ENCODE measurements at places on chromosomes 3 and 15.
A peak's percentile ranks its signal among the peaks of the same experiment; 100 is the strongest.

DNA sequence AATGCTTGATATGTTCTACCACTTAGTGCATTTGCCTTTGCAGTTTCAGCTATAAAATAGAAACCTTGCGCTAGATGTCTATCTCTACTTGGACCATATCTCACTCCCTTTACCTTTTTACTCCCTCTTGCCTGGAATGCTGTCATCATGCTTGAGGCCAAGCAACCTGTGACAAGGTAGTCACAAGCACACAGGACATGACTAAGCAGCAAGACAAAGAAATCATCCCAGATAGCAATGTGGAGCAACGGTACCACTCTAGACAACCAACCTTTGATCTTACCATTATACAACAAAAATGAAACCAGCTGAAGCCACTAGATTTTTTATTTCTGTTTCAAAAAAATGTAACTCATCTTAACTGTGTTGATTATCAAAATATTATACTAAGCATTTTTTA, 50.5 kb upstream of the SPSB4 start:
- peaks cover 16% of the 10 kb centered on the region for H3K27me3 ChIP-seq
- no peak overlapping the region for H3K27ac ChIP-seq
- H3K4me1 ChIP-seq, result peaks cover 5% of the 10 kb centered on the region
- no peaks in the 10 kb centered on the region for H3K36me3 ChIP-seq

DNA sequence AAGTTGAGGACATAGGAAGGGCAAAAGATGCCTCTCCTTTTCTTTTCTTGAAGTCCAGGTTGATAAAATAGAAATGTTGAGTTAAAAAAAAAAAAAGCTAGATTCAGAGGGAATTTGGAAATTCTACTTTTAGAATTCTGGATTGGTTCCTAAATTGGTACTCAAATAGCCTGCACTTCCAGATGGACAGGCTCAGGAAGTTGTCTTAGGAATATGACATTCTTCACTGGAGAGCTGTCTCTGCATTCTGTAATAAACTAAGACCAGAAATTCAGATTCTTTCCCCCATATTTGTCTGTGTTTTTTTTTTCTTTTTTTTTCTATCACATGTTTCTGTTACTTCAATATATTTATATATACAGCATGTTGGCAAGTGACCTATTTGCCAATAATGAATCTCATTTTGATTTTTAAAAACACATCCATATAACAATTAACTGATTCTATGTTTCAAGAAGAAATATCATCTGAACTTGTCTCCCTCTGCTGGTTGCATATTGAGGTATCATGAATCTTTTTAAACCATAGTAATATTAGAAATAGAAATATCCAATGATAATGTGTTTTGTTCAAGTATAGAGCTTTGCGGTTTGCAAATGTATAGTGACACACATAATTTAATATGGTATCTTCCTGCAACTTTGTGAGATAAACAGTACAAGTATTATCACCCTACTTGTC, 8.5 kb upstream of the LSAMP start:
- no peak overlapping the region for H3K4me3 ChIP-seq
- no peaks in the 10 kb centered on the region for H3K4me1 ChIP-seq
- no peak overlapping the region for H3K27ac ChIP-seq
- H3K36me3 ChIP-seq, result no peaks in the 10 kb centered on the region
- DNase-seq, result no peak

- no peaks in the 10 kb centered on the region for H3K4me1 ChIP-seq
- no peak overlapping the region for H3K27ac ChIP-seq
- no peak for DNase-seq
- no peaks in the 10 kb centered on the region for H3K27me3 ChIP-seq
Measured at GRCh38 chr3:17138246-17139039, 253.7 kb downstream of the PLCL2 start.

GRCh38 chr3:7721869-7722268, 779.8 kb upstream of the LMCD1 start:
- DNase-seq, result no peak
- no peaks in the 10 kb centered on the region for H3K4me1 ChIP-seq
- no peaks in the 10 kb centered on the region for H3K36me3 ChIP-seq
- H3K27me3 ChIP-seq, result no peaks in the 10 kb centered on the region
- no peak overlapping the region for H3K27ac ChIP-seq

GRCh38 chr3:46948830-46949671, 27.5 kb downstream of the CCDC12 start:
- H3K27me3 ChIP-seq, result no peaks in the 10 kb centered on the region
- no peak for DNase-seq
- peaks cover 4% of the 10 kb centered on the region for H3K36me3 ChIP-seq
- peak overlapping the region; percentile 100 for H3K27ac ChIP-seq

- H3K36me3 ChIP-seq, result peaks cover 4% of the 10 kb centered on the region
- peaks cover 65% of the 10 kb centered on the region for H3K27me3 ChIP-seq
- H3K4me1 ChIP-seq, result peaks cover 5% of the 10 kb centered on the region
- no peak for DNase-seq
- no peak overlapping the region for H3K4me3 ChIP-seq
Measured at GRCh38 chr3:139537795-139538621, 1.5 kb downstream of the RBP1 start.

- H3K27ac ChIP-seq, result no peak overlapping the region
- no peaks in the 10 kb centered on the region for H3K36me3 ChIP-seq
- no peak overlapping the region for H3K4me3 ChIP-seq
- no peaks in the 10 kb centered on the region for H3K4me1 ChIP-seq
- no peaks in the 10 kb centered on the region for H3K27me3 ChIP-seq
Measured at GRCh38 chr3:182052332-182052731, 340.6 kb downstream of the SOX2 start.

DNA sequence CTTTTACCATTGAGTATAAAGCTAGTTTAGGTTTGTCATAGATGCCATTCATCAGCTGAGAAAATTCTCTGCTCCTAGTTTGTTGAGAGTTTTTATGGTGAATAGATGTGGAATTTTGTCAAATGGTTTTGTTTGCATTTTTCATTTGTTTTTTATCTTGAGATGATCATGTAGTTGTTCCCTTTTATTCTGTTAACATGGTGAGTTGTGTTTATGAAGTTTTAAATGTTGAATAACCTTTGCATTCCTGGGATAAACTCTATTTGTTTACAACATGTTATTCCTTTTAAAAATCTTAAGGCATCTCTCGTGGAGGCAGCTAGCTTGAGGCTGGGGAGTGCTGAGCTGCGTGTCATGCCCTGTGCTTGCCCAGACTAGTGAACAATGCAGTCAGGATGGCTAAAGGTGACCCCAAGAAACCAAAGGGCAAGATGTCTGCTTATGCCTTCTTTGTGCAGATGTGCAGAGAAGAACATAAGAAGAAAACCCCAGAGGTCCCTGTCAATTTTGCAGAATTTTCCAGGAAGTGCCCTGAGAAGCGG, 48.5 kb downstream of the ANAPC13 start:
- DNase-seq, result no peak
- no peak overlapping the region for H3K27ac ChIP-seq
- no peaks in the 10 kb centered on the region for H3K4me1 ChIP-seq
- peaks cover 48% of the 10 kb centered on the region for H3K27me3 ChIP-seq

- H3K27me3 ChIP-seq, result peaks cover 4% of the 10 kb centered on the region
- H3K27ac ChIP-seq, result peak overlapping the region; percentile 16
- no peak for DNase-seq
- peaks cover 4% of the 10 kb centered on the region for H3K4me1 ChIP-seq
- H3K4me3 ChIP-seq, result no peak overlapping the region
Measured at GRCh38 chr15:79811406-79812405, 85.1 kb downstream of the MTHFS start.

DNA sequence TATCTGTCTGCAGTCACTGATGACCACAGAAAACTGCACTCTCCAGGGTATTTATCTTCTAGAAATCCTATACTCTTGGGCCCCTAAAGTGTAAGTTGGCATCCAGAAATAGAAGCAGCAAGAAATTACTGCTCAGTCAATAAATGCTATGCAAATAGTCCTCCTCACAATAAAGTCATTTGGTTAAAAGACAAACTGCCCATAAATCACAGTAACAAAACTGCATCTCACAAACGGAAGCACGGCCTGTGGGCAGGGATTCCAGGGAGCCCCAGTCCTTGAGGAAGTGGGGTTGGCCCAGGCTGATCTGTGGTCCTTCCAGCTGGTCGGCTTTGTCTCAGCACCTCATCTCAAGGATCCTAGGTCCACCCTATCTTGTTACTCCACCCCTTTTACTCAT, 29.7 kb upstream of the SPATA12 start:
- no peak overlapping the region for H3K27ac ChIP-seq
- no peak for DNase-seq
- H3K27me3 ChIP-seq, result peaks cover 6% of the 10 kb centered on the region
- H3K4me3 ChIP-seq, result no peak overlapping the region
- no peaks in the 10 kb centered on the region for H3K4me1 ChIP-seq

GRCh38 chr15:48175126-48175525, 3.0 kb downstream of the MYEF2 start:
- DNase-seq, result no peak
- H3K36me3 ChIP-seq, result no peaks in the 10 kb centered on the region
- peaks cover 8% of the 10 kb centered on the region for H3K27me3 ChIP-seq
- peaks cover 10% of the 10 kb centered on the region for H3K4me1 ChIP-seq
- H3K4me3 ChIP-seq, result no peak overlapping the region

GRCh38 chr3:119624002-119624720, 26.5 kb downstream of the PLA1A start:
- H3K27ac ChIP-seq, result peak overlapping the region; percentile 47
- H3K4me3 ChIP-seq, result no peak overlapping the region
- peaks cover 31% of the 10 kb centered on the region for H3K4me1 ChIP-seq
- no peaks in the 10 kb centered on the region for H3K36me3 ChIP-seq
- H3K27me3 ChIP-seq, result peaks cover 2% of the 10 kb centered on the region

DNA sequence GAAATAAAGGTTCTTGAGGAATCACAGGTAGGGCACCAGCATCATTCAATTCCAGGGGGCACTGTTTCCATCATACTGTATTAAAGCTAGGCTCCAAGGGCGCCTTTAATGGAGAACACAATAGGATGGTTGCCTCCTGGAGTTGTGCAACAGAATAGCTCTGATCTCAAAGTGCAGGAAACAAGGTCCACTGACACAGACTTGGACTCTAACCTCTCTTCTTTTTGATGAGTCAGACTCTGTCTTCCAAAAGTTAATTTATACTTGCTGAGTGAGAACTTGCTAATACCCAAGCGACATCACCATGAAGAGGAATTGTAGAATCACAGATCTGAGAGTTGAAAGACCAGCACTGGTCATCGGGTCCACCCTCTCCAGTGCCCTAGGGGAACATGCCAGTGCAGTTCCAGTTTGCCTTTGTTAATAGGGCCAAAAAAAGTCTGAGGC, 94.4 kb upstream of the PHLDB2 start:
- no peak for DNase-seq
- no peak overlapping the region for H3K27ac ChIP-seq
- no peak overlapping the region for H3K4me3 ChIP-seq
- H3K4me1 ChIP-seq, result no peaks in the 10 kb centered on the region
- no peaks in the 10 kb centered on the region for H3K36me3 ChIP-seq
- no peaks in the 10 kb centered on the region for H3K27me3 ChIP-seq

DNA sequence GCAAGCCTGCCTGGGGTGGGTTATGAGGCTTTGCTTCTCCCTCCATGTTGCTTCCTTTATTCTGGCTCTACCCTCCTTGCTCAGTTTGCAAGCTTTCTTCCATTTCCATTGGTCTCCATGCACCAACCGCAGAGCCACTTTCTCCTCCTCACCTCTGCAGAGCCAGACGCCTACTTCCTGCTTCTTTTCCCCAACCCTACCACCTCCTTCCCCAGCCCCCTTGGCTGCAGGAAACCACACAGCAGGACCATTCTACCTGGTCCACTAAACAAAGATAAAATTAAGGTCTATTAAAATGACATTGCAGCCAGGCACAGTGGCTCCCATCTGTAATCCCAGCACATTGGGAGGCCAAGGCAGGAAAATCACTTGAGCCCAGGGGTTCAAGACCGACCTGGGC, 10.0 kb upstream of the CAV3 start:
- no peaks in the 10 kb centered on the region for H3K27me3 ChIP-seq
- no peak overlapping the region for H3K4me3 ChIP-seq
- H3K27ac ChIP-seq, result no peak overlapping the region
- no peaks in the 10 kb centered on the region for H3K4me1 ChIP-seq
- H3K36me3 ChIP-seq, result no peaks in the 10 kb centered on the region
- DNase-seq, result no peak

- peaks cover 2% of the 10 kb centered on the region for H3K36me3 ChIP-seq
- peaks cover 8% of the 10 kb centered on the region for H3K4me1 ChIP-seq
- H3K27ac ChIP-seq, result no peak overlapping the region
- peaks cover 7% of the 10 kb centered on the region for H3K27me3 ChIP-seq
Measured at GRCh38 chr3:48110463-48110862, 77.8 kb downstream of the CDC25A start.

GRCh38 chr3:119490153-119490552, 8.2 kb upstream of the TIMMDC1 start:
- DNase-seq, result no peak
- no peaks in the 10 kb centered on the region for H3K4me1 ChIP-seq
- H3K4me3 ChIP-seq, result no peak overlapping the region
- H3K27ac ChIP-seq, result no peak overlapping the region

DNA sequence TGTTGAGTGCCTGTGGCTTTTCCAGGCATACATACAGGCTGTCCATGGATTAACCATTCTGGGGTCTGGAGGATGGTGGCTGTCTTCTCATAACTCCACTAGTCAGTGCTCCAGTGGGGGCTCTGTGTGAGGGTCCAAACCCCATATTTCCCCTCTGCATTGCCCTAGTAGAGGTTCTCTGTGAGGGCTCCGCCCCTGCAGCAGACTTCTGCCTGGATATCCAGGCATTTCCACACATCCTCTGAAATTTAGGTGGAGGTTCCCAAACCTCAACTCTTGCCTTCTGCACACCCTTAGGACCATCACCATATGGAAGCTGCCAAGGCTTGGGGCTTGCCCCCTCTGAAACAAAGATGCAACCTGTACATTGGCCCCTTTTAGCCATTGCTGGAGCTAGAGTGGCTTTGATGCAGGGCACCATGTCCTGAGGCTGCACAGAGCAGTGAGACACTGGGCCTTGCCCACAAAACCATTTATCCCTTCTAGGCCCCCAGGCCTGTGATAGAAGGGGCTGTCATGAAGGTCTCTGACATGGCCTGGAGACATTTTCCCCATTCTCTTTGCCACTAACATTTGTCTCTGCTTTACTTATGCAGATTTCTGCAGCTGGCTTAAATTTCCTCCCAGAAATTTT, 400.1 kb upstream of the MDFIC2 start:
- peaks cover 4% of the 10 kb centered on the region for H3K36me3 ChIP-seq
- peaks cover 2% of the 10 kb centered on the region for H3K4me1 ChIP-seq
- peaks cover 13% of the 10 kb centered on the region for H3K27me3 ChIP-seq
- no peak for DNase-seq
- no peak overlapping the region for H3K4me3 ChIP-seq

DNA sequence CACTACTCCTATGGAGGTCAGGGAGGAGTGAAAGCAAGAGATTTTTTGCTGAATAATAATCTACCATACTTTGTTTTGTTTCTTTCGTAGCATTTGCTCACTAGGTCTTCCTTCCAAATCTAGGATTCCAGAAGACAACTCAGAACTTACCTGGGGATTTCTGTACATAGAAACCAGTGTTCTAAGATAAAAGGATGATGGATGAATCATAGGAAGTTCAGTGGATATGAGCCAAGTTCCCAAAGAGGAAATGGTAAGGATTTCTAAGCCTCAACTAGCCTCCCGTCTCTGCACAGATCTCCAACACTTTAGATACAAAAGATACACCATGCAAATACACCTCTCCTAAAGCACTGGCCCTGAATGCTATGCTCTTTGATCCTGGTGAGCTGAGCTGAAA, 283.9 kb downstream of the TAFA4 start:
- H3K4me1 ChIP-seq, result no peaks in the 10 kb centered on the region
- no peaks in the 10 kb centered on the region for H3K36me3 ChIP-seq
- H3K27me3 ChIP-seq, result no peaks in the 10 kb centered on the region
- H3K4me3 ChIP-seq, result no peak overlapping the region
- DNase-seq, result no peak

Data from T-helper 17 cell (primary cell).